Fibroblast of skin of abdomen (primary cell): ENCODE measurements at places on chromosomes 16 and 17.

GRCh38 chr17:50199803-50200456 lies 1.5 kb downstream of the COL1A1 start:
- peak; percentile 95 for DNase-seq

DNA sequence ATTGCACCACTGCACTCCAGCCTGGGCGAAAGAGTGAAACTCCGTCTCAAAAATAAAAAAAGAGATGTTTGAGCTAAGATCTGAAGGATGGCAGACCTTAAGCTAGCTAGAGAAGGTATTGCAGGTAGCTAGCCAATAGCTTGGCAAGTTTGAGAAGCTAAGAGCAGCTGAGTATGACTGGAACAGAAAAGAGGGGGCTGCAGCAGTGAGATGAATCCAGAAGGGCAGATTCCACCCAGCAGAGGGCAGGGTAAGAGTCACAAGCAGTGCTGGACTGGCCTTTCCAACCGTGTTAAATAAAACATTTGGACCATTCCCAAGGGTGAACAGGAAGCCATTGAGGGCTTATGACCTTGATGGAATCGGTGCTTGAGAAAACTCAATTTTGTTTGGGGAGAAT lies 5.7 kb upstream of the PHAF1 start:
- DNase-seq = peak; percentile 32

- DNase-seq = no peak
Observed at GRCh38 chr16:81712681-81713080, 66.4 kb upstream of the PLCG2 start.

GRCh38 chr17:29570521-29570920 lies 2.0 kb downstream of the TP53I13 start:
- DNase-seq = no peak

GRCh38 chr16:65758620-65759019 lies 607.9 kb upstream of the CDH5 start:
- no peak for DNase-seq

GRCh38 chr17:74775409-74776043 lies 619 bp downstream of the NAT9 start:
- DNase-seq = no peak

DNA sequence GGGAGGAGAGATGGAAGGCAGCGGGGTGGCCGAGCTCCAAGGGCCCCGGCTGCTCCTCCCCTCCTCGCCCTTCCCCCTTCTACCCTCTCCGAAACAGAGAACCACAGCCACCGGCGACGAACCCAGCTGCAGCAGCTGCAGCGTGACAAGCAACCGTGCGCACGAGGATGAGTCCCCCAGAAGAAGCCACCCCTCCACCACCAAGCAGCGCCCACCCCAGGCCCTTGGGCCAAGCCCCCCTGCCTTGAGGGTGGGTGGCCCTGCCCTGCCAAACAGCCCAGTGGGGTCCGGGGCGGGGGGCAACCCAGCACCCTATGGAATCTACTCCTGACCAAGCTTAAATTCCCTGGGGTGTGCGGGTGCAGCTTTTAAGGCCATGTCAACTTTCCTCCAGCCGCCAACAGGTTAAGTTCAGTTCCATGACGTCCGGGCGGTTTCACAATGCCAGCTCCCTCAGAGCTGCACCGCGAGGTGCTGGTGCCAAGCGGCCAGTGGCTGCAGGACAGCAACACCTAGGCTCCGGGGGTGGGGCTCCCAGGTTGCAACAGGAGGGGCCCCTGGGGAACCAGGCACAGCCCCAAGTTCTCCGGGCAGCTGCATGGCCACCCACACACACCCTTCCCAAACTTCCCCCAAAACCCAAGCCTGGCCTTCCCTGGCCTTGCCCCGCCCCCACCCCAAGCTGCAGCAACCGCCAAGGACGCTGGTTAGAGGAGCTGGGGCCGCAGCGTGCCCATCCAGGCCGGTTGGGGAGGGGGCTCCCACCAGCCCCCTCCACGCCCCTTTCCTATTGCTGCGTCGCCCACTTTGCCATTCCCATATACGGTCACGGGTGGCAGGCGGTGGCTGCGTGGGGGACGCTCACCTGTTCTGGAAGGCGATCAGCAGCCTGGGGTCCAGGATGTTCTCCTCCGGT lies 2.0 kb downstream of the CBX4 start:
- DNase-seq = peak; percentile 51

- DNase-seq = no peak
Observed at GRCh38 chr16:69741519-69741918, 13.2 kb downstream of the NOB1 start.

DNA sequence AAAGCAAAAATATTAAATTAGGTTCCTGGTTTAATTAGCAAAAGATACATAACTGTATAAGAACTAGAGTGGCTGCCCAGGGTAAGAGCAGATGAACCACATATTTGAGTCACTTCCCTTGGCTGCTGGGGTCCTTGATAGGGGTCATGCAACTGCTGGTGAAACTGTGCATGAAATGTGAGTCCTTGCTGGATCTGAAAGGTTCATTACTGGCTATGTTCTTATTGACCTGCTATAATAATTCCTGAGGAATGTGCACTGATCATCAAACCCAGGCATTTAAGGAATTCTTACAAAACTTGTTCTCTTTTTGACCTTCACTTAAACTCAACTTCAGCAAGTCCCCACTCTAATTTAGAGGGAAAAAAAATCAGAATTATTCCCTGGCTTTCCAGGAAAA lies 183.4 kb downstream of the ZNF18 start:
- no peak for DNase-seq

GRCh38 chr17:46868689-46869187 lies 17.4 kb downstream of the WNT9B start:
- no peak for DNase-seq

GRCh38 chr16:58098207-58099096 lies 30.7 kb downstream of the CFAP20 start:
- peak; percentile 16 for DNase-seq

- DNase-seq = no peak
Observed at GRCh38 chr17:47866941-47867340, 16.0 kb upstream of the SP6 start.

GRCh38 chr17:78493450-78493849 lies 83.7 kb downstream of the DNAH17 start:
- DNase-seq = no peak

DNA sequence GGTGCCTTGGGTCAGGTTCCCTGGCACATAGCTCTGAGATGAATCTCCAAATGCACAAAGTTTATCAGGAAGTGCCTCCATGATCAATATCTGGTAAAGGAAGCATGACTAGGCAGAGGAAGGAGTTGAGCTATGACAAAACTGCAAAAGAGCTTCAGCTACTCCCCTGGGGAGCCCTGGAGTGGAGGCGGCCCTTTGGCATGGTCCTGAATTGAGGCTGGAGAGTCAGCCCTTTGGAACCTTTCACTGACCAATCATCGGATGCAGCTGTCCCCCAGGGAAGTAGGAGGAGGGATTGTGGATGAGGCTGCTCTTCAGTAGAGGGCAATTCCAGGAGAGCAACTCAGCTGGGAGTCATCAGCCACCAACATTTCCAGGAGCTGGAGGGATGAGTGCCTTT lies 46.1 kb upstream of the NLRP1 start:
- DNase-seq = peak; percentile 43

GRCh38 chr17:81991684-81992305 lies 14.4 kb downstream of the ASPSCR1 start:
- peak; percentile 34 for DNase-seq

DNA sequence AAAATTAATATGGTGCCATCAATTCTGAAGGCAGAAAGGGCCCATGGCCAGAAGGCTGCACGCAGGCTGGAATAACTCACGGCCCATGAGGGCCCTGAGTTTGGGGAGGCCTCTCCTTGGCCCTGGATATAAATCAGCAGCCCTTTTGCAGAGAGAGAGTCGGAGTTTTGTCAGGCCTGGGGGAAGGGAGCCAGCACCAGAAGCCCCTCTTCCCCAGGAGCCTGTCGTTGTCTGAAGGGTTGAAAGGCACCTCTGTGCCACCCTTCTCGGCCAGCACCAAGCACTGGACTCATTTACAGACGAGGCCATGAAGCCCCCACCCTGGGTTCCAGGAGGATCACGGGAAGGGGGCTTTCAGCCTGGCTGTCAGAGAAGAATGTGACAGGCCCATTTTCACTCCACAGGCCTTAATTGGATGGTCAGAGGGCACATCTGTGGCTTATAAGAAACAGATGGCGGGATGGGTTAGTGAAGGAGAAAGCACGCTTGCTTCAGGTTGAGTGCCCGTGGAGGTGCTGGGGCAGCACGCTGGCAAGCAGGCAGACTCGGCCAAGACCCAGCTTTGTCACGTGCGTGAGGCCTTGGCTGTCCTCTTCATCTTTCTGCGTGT lies 140.6 kb downstream of the CLEC16A start:
- DNase-seq = peak; percentile 55

DNA sequence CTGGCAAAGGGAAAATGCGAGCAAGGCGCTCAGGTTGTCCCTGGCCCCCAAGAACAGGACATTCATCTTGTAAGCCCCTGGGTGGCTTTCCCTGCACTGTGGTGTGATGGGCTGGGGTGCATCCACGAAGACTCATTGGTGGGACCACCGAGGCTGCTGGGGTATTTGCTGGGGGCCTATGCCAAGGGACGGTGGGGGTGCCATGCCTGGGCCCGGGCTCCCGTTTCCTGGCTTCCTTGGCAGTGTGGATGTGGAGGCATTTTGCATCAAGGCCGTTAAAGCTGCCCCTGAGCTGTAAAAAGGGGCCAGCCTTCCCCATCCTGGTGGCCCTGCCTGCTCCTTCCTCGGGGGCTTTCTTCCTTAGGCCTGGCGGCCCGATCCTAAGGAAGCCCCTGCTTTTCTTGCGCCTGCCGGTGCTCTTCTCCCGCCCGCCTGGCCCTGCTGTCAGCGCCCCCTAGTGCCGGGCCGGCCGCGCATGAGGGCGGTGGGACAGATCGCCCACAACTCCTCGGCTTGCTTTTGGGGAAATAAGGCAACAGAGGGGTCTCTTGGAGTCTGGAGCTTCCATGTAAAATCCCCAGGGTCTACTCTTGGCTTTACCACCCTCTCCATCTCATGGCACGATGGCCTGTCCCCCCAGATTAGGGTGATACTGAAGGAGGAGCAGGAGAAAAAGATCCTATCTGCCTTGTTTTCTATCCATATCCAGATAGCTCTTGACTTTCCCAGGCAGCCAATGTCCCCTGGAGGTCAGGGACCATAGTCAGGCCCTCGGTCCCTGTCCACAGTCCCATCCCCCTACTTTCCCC lies 9.8 kb upstream of the TBX2 start:
- peak; percentile 39 for DNase-seq
